ENCODE measurements at places on chromosomes 2 and 18. TPM values are rescaled to one million over a fixed set of nuclear protein-coding genes. Genes with fewer than 3 reads are reported as not detected.

- H3K27ac ChIP-seq = no peak overlapping the region
- no peaks in the 10 kb centered on the region for H3K4me1 ChIP-seq
- DNase-seq = no peak
- no peaks in the 10 kb centered on the region for H3K27me3 ChIP-seq
- no peak overlapping the region for H3K4me3 ChIP-seq
These were observed 50.1 kb upstream of the MYCN start for GRCh38 chr2:15890124-15890754.

DNA sequence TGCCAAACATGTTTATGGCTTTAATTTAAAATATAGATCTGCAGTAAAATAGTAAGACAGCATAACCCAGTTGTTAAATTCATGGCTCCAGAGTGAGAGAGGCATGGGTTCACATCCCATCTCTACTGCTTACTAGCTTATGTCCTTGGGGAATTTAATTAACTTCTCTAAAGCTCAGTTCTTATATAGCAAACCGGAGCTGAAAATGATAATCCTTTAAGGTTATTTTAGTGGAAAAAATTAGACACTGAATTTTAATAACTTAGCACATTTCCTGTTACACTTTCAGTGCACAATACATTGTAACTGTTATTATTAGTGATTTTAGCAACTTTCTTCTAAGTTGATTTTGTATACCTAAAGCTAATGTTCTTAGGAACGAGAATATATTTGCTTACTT lies 14.8 kb downstream of the SCN9A start:
- no peak overlapping the region for H3K27ac ChIP-seq
- H3K36me3 ChIP-seq = no peaks in the 10 kb centered on the region
- no peaks in the 10 kb centered on the region for H3K4me1 ChIP-seq
- no peaks in the 10 kb centered on the region for H3K27me3 ChIP-seq

DNA sequence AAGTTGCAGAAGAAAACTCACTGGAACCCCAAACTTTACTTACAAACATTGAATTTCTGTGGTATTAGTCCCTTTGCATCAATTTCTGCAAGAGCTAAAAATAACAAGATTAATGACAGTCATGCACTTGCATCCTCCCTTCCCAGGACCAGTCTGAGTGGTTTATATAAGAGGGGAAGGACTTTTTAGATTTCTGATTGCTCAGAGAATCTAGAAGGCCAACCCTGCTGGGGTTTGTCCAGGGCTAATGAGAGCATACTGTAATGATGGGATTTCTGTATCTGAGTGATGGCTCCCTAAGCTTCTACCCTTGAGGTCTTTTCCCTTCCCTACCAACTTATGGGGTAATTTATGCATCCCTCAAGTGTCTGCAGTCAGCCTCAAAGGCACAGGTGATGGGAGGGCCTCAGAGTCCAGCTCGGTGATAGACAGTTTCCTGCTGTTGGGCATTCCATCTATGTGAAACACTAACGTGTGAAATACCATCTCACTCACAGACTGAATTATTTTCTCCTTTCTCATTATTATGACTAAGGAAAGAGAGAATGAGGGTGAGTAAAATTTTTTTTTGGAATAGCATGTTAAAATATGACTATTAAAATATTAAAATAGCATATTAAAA lies 556.3 kb downstream of the RIT2 start:
- H3K4me1 ChIP-seq = no peaks in the 10 kb centered on the region
- H3K27me3 ChIP-seq = no peaks in the 10 kb centered on the region
- no peak for DNase-seq
- no peak overlapping the region for H3K27ac ChIP-seq
- no peak overlapping the region for H3K4me3 ChIP-seq
- no peaks in the 10 kb centered on the region for H3K36me3 ChIP-seq

DNA sequence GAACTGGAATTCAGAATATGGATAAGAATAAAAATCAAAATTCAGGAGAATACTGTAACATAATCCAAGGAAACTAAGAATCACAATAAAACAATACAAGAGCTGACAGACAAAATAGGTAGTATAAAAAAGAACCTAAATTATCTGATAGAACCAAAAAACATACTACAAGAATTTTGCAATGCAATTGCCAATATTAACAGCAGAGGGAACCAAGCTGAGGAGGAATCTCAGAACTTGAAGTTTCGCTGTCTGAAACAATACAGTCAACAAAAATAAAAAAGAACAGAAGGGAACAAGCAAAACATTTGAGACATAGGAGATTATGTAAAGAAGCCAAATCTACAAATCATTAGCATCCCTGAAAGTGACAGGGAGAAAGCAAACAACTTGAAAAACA lies 84.1 kb upstream of the GALNT13 start:
- no peak for DNase-seq
- H3K36me3 ChIP-seq = no peaks in the 10 kb centered on the region
- no peak overlapping the region for H3K27ac ChIP-seq
- no peaks in the 10 kb centered on the region for H3K27me3 ChIP-seq
- no peaks in the 10 kb centered on the region for H3K4me1 ChIP-seq

DNA sequence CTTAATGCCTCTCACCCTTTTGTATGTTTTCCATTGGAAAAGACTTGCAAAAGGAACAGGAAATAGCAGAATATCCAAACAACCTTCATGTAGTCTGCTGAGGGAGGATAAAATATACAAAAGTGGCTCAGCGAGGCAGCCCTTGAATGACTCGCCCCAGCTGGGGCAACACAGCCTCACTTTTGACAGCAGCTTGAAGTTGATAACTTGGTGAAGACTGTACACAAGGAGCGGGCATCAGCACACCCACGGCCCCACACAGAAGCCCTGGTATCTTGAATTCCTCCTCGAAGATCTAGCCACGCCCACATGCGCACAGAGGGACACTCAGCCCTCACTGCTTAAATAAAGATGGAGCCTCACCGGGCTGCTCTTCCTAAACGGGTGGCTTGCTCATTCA lies 161.0 kb downstream of the IRS1 start:
- peaks cover 4% of the 10 kb centered on the region for H3K27me3 ChIP-seq
- no peaks in the 10 kb centered on the region for H3K4me1 ChIP-seq
- DNase-seq = no peak
- no peaks in the 10 kb centered on the region for H3K36me3 ChIP-seq
- H3K4me3 ChIP-seq = no peak overlapping the region

The DLGAP1 gene
- total RNA-seq = 5.4 TPM

The NOSTRIN gene
- total RNA-seq = 70.0 TPM
